ENCODE measurements at places on chromosomes 13 and 19.
A peak's percentile ranks its signal among the peaks of the same experiment; 100 is the strongest.

GRCh38 chr13:30038884-30039283 is 188.5 kb upstream of the UBL3 start:
- no peak for DNase-seq

- no peak for DNase-seq
These were observed 441.5 kb upstream of the KLF12 start for GRCh38 chr13:74575729-74576125.

- no peak for DNase-seq
These were observed 153.5 kb downstream of the HS6ST3 start for GRCh38 chr13:96243376-96243775.

DNA sequence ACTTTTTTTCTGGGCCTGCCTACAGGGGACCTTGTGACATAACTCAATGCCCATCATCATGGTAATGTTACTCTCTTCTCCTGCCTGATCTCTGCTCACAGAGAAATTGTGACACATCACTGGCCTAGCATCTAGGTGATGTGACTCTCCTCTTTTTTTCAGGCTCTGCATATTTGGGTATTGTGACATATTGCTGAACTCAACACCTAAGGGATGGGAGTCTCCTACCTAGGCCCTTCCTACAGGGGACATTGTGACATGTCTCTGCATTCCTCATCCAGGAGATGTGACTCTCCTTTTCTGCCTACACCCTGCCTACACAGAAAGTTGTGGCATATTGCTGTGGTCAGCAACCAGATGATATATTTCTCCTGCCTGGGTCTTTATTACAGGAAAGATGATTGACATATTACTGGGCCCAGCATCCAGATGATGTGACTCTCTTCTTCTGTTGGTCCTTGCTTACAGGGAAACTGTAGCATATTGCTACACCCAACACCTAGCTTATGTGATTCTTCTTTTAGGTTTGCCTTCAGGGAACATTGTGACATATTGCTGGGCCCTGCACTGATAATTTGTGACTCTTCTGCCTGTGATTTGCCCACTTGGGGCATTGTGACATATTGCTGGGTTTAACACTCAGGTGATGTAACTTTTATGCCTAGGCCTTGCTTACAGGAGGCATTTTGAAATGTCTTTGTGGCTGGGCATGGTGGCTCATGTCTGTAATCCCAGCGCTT is 21.0 kb upstream of the ZNF254 start:
- no peak for DNase-seq

DNA sequence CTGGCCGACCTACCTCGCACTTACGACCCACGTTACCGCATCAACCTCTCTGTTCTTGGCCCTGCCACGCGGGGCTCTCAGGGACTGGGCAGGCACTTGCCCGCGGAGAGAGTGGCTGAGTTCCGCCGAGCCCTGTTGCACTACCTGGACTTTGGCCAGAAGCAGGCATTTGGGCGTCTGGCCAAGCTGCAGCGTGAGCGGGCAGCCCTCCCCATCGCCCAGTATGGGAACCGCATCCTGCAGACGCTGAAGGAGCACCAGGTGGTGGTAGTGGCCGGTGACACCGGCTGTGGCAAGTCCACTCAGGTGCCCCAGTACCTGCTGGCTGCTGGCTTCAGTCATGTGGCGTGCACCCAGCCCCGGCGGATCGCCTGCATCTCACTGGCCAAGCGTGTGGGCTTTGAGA is 4.2 kb downstream of the DHX34 start:
- DNase-seq: no peak

DNA sequence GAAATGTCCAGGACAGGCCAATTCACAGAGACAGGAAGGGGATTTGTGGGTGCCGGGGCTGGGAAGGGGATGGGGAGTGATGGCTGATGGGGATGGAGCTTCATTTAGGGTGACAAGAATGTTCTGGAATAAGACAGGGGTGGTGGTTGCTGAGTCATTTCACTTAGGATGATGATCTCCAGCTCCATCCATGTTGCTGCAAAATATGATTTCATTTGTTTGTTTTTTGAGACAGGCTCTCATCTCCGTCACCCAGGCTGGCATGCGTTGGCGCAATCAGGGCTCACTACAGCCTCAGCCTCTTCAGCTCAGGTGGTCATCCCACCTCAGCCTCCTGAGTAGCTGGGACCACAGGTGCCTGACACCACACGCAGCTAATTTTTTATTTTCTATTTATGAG is 3.1 kb upstream of the JSRP1 start:
- no peak for DNase-seq

- DNase-seq: peak; percentile 65
These were observed 754 bp upstream of the SIX5 start for GRCh38 chr19:45769821-45770191.

DNA sequence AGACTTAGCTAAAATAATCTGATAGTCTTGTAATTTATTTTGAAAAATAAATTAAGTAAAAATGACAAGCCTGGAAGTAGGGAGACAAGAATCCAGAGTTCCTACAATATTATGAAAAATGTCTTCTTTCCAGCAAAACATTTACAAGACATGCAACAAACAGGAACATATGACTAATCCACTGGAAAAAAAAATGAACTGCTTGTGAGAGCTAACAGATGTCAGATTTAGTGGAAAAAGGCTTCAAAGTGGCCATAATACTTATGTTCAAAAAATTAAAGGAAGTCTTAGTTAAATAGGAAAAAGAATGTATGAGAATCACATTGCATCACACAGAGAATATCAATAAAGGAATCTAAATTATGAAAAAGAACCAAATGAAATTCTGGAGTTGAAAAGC is 2082.0 kb upstream of the PCDH20 start:
- DNase-seq: no peak

- no peak for DNase-seq
These were observed 87.6 kb downstream of the HSPH1 start for GRCh38 chr13:31073859-31074718.

- no peak for DNase-seq
These were observed 1.9 kb downstream of the NHLRC3 start for GRCh38 chr13:39040206-39040605.

DNA sequence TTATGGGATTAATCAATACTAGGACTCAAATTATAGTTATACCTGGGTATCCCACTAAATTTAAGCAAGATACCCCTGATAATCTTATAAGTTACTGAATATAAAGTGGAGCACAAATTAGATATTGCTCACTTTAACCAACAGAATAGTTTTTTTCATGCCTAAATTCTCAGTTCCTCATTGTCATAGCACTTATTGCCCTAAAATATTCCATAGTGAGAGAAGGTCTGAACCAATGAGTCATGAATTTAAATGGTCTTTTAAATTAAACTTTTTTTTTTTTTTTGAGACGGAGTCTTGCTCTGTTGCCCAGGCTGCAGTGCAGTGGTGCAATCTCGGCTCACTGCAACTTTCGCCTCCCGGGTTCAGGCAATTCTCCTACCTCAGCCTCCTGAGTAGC is 42.4 kb downstream of the ZNF136 start:
- no peak for DNase-seq

GRCh38 chr13:67036699-67037457 is 193.3 kb downstream of the PCDH9 start:
- no peak for DNase-seq

DNA sequence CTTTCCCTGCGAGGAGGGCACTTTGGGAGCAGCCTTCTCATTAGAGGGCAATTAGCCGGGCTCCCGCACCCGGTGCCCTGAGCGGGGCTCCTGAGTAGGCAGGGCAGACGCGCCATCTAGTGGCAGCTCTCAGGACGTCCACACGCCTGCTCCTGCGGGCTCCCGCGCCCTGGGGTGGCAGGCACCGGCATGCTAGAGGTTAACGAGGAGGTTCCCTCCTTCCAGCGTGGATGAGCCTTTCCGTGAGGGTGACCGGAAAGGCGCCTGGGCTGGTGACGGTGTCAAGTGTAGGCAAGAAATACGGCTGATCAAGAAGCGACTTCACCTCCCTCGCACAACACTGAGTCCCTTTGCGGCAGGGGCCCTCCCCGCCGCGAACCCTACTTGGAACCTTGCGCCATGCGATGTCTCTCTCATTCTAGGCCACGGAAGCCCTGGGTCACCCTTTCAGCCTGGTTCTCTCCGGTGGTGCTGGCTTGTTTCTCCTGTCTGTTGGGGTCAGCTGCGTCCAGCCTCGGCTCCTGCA is 67.7 kb downstream of the ALOX5AP start:
- DNase-seq: peak; percentile 81

GRCh38 chr13:24734950-24735349 is 29.0 kb upstream of the RNF17 start:
- no peak for DNase-seq

DNA sequence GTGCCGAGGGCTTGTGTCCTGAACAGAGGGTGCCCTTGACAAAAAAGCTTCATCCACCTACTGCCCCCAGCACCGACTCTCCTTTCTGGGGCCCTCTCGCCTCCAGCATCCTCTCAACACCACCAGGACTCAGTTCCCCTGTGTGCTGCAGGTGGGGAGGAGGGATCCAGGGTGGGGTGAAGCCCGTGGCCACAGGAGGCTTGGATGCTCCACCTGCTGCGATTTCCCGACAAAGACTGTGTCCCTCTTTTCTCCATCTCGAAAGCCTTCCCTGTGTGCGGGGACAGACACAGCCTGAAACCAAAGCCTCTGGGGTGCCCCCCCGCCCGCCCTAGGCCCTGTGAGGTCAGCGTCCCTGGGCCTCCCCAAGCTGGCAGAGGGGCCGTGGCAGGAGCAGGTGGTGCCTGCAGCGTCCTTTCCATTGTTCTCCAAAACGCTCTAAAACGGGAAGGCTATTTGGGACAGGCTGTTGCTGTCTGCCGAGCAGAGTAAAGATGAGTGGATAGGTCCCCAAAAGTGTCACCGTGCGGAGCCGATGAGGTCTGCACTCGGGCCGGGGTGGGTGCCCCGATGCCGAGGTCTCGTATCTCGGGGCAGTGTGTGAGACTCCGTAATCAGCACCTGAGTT is 185.7 kb downstream of the PTPRS start:
- DNase-seq: no peak

DNA sequence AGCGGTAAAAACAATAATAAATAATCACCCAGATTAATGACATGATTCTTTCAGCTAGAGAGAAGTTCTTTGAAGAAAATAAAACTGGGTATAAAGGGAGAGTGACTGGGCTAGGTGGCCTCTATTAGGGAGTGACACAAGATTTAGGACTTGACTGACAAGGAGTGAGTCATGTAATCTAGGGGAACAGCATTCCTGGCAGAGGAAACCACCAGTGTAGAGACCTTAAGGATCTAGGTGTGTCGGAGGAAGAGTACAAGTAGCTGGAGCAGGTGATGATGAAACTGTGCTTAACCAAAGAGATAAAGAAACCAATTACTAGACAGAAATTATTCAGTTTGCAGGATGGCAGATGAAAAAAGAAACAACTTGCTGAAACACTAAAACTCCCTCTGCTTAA is 248.0 kb downstream of the RFC3 start:
- DNase-seq: no peak

- no peak for DNase-seq
These were observed 1135.0 kb downstream of the SLITRK1 start for GRCh38 chr13:82747291-82747690.

GRCh38 chr13:110581506-110582185 is 20.1 kb upstream of the RAB20 start:
- no peak for DNase-seq

DNA sequence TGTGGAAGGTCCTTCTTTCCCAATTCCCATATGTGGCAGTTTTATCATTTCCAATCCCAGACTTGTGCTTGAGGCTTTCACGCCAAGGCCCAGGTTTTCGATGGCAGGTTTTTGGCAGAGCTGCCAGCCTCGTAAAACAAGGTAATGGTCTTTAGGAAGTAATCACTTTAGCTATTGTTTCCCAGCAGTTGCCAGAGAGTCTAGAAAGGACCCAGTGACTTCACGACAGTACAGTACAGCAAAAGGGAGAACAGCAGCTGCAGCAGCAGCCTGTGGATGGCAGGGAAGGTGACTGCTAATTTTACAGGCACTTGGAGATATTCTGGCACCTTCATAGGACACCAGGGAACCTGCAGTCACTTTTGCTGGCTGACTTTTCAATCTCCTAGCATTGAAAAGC is 291.6 kb upstream of the MAB21L1 start:
- no peak for DNase-seq

DNA sequence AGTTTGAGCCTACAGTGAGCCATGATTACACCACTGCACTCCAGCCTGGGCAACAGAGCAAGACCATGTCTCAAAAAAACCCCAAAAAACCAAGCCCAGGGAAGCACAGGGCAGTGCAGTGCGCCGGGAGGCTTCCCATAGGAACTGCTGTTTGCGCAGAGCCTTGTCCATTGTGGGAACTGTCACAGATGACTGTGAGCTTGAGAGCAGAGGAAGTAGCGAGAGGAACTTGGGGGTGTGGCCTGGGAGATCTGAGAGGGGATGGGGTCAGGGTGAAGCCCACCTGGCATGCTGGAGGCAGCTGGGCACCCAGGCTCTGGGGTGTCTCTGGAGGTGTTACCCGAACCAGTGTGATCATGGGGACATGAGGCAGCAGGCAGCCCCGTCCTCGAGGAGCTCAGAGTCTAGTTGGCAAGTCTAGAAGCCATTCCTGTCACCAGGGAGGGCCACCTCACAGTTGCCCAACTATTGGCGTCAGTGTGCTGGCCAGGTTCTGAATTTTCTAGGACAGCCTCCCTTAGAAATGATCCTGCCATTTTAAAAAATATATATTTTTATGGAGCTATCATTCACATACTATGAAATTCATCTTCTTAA is 10.4 kb downstream of the KDM4B start:
- no peak for DNase-seq

DNA sequence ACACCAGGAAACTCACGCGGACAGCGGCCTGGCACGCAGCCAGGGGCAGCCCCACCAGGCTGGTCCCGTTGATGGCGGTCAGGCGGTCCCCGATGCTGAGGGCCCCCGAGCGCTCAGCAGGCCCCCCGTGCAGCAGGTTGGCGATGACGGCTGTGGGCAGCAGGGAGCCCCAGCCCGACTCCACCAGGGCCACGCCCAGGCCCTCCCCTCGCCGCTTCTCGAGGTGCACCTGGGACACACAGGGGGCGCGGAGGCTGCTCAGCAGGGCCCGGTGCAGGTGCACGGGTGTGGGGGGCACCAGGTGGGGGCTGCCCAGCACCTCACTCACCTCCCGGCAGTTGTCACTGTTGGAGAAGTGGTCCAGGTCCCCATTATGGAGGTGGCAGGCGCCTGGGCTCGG is 9.0 kb downstream of the APBA3 start:
- no peak for DNase-seq

DNA sequence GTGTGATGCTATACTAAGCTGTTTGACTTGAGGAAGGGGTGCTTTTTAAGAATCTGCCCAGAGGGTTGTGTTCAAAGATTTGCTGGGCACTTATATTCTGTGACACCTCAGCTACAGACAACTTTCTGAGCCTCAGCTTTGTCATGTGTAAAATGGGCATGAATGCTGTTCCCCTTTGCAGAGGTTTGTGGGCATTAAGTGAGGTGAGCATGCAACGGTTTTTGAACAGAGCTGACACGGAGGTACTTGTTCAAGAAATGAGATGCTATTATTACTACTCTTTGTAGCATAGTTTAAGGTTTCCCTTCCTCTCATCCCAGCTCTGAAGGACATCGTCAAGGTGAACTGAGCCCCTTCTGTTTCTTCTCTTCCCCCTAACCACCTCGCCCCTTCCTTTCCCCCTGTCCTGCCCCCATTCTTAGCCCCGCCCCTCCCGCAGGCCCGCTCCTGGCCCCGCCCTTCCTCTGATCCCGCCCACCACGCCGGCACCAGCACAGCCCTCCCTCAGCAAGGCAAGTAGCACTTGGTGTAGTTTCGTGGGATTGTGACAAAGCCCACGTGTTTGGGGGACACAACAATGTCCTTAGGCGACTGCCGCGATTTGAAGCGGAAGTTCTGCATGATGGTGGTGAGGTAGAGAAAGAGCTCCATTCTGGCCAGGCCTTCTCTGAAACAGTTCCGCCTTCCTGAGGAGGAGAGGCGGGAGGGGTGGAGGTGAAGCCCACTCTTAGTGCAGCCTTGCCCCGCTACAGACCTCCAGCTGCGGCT is 26.1 kb upstream of the CYP2A7 start:
- no peak for DNase-seq

- DNase-seq: no peak
These were observed 199.4 kb upstream of the IPO5 start for GRCh38 chr13:97753942-97754670.

Data from activated naive CD4-positive, alpha-beta T cell treated with anti-CD3 and anti-CD28 coated beads, Interleukin-2, amount 50 U/mL, for 72 hours (primary cell).